ENCODE measurements at places on chromosomes 3 and 15. TPM values are rescaled to one million over a fixed set of nuclear protein-coding genes. Genes with fewer than 3 reads are reported as not detected.

Gene MUC13
- total RNA-seq: not detected

Gene CPNE9
- not detected for total RNA-seq

Gene CHRNB4
- total RNA-seq: not detected

Gene ROPN1B
- total RNA-seq: not detected

Gene SAMD7
- not detected for total RNA-seq

Gene DUOX1
- total RNA-seq: not detected

Gene IL12A
- total RNA-seq: not detected

Gene C3orf22
- total RNA-seq: not detected

Gene DLEC1
- total RNA-seq: 2.3 TPM

Gene RBP2
- total RNA-seq: not detected

Gene KIAA1143
- 35.0 TPM for total RNA-seq

Gene TMEM158
- total RNA-seq: 0.55 TPM

Gene RARB
- total RNA-seq: not detected

Gene THSD4
- not detected for total RNA-seq

Gene SAMMSON
- not detected for total RNA-seq

Gene AKAP13
- total RNA-seq: 181 TPM

Gene CPA3
- not detected for total RNA-seq

Gene CPLX3
- total RNA-seq: 0.19 TPM

Gene ATP2C1
- 58.4 TPM for total RNA-seq

Gene GPR27
- total RNA-seq: 1.0 TPM

Gene CELF6
- total RNA-seq: 1.2 TPM

All from activated CD4-positive, alpha-beta T cell treated with anti-CD3 and anti-CD28 coated beads, Interleukin-2, amount 10 ng/mL, durations not matched to agents 7 days and 5 days (primary cell).